ENCODE measurements at places on chromosomes 3 and 15.

DNA sequence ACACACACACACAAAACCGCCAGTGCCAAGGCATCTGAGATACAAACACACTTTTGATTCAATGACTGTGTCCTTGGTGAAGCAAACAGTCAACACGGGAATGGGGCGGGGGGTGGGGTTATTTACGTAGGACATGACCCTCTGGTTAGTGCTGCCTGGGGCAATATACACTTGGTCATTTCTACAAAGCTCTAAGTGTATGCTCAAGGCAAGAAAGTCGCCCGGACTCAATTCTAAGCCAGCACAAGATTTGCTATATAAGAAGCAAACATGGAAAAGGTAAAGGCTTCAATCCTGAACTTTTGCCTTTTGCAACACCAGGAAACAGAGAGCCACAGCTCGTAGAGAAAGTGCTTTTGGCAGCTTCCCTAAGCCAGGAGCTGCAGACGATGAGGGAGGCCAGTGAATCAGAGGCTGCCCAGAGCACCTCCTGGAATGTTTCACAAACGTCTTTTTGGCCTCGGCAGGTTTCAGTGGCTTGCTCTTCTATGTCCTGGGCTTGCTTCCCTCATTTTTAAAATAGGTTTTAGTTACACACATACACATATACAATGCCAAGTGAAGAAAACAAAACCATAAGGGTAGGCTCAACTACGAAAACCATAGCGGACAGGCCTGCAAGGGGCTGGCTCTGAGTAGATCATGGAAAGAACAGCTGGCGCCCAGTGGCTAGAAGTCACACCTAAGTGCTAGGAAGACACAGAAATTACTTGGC, 73.6 kb downstream of the TM4SF4 start:
- DNase-seq, result no peak

GRCh38 chr15:43440721-43441281, 52.2 kb downstream of the TP53BP1 start:
- DNase-seq, result no peak

GRCh38 chr15:60344461-60344860, 53.3 kb downstream of the ANXA2 start:
- no peak for DNase-seq

DNA sequence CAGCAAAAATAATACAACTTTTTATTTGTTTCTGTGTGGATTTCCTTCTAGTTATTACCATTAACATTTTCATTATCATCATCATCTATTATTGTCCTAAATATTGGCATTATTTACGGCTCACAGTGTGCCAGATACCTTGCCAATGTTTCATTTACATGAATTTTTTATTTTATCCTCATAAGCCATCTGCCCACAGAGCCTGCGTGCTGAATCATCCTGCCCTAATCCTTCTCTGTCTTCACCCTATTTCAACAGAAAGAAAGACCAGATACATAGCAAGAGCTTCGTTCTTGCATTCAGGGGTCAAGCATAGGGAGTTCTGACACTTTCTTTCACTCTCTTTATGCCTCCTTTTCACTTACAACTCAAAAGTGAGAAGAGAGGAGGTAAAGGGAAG, 82.0 kb downstream of the KCNMB2 start:
- DNase-seq, result no peak

DNA sequence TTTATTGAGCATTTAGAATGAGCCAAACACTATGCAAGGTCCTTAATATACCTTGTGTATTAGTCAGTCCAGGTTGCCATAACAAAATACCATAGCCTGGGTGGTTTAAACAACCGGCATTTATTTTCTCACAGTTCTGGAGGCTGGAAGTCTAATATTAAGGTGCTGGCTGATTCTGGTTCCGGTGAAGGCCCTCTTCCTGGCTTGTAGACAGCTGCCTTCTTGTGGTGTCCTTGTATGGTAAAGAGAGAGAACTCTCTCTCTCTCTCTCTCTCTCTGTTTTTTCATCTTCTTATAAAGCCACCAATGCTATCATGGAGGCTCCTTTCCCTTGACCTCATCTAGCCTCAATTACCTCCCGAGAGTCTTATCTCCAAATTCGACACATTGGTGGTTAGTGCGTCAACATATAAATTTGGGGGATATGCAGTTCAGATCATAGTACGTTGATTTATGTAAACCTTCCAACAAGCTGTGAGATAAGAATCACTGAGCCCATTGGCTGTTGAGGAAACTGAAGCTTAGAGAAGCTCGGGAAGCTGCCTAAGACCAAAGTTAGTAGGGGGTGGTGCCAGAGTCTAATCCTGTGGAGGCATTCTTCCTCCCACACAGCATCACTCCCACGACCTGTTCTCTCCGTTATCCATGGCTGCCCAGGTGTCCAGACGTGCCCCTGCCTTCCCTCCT, 298.0 kb upstream of the PROK2 start:
- DNase-seq, result no peak

GRCh38 chr3:63976161-63976871, 47.0 kb downstream of the PSMD6 start:
- DNase-seq, result no peak

GRCh38 chr3:125240496-125240895, 27.9 kb upstream of the SLC12A8 start:
- no peak for DNase-seq

GRCh38 chr3:172449466-172450149, 1.4 kb upstream of the GHSR start:
- no peak for DNase-seq

- DNase-seq, result no peak
Observed at GRCh38 chr3:98003306-98003969, 31.2 kb upstream of the RIOX2 start.

DNA sequence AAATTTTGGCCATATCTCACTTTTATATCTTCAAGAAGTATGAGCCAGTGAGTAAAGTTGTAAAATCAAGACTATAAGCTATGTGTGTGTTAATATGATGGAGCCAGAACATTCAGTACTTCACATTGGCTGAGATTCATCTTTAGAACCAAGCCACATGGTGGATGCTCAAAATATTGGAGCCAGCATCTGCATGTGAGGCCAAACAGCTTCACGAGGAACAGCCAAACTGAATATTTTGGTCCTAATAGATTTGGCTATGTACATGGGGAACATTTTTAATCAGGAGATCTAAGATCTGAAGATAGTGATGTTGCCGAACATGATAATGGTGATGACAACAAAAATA, 1089.8 kb downstream of the TUSC7 start:
- DNase-seq, result no peak

GRCh38 chr3:72976281-72976741, 20.3 kb upstream of the PPP4R2 start:
- no peak for DNase-seq

GRCh38 chr15:95698230-95698629, 632.3 kb upstream of the NR2F2 start:
- no peak for DNase-seq

- no peak for DNase-seq
Observed at GRCh38 chr3:48090166-48090939, 74.1 kb upstream of the MAP4 start.

DNA sequence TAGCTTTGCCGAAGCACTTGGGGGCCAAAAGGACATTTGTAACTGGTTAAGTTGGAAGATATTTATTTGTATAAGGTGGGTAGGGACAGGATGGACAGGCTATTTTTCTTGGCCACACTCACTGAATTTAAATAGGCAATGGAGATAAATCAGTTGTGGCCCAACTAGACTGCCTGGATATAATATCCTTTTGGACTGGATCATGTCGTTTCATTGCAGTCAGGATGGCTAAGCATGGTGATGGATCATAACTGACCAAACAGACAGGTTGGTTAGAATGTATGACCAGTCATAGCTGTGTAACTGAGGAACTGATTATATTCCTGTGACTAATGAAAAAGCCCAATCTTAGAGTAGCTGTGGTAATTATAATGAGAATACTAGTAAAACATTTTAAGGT, 284.0 kb downstream of the LPP start:
- DNase-seq, result no peak

GRCh38 chr15:69742361-69742760, 289.7 kb downstream of the RPLP1 start:
- no peak for DNase-seq

DNA sequence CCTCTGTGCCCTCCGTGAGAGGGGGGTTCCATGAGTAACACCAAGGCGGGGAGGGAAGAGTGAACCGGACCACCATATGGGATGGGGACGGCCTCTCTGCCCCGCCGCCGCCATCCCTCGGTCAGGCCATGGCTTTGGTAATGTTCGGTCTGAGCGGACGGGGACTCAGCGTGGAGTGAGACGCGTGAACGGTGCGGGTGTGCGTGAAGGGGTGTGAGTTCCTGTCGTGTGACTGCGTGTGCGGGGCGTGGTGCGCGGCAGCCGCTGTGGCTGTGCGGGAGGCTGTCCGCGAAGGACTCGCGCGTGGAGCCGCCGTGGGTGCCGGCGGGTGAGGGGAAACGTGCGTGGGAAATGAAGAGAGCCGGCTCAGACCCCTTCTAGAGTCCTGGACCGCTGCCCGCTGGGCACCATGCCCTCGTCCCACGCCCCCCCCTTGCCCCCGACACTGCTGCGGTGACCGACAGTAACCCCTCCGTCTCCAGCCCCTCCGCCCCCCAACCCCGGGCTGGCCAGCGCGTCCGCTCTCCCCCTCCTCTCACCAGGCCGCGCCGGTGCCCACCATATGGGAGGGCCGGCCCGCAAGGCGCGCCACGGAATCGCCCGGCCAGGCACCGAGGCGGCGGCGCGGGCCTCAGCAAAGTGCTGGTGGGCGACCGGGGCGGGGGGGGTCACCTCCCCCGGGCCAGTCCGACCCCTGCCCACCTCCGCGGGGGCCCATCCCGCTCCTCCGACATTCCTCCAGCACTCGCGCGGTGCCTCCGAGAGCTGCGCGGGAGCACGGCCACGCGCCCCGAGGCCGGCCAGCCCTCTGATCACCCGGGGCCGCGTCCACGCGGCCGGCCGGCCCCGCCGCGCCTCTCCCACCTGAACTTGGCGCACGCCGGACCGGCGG, 589 bp downstream of the KLF15 start:
- DNase-seq, result no peak

DNA sequence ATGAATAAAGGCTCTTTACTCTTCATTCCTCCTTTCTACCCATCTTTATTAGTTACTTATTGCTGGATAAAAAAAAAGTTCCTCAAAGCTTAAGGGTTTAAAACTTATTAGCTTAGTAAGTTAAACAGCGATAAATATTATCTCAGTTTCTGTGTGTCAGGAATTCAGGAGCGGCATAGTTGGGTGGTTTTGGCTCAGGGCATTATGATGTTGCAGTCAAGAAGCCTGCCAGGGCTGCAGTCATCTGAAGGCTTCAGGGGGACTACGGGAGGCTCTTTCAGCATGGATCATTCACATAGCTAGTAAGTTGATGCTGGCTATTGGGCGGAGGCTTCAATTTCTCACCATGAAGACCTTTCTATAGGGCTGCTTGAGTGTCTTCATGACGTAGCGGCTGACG, 1.9 kb upstream of the DLG1 start:
- DNase-seq, result no peak

- DNase-seq, result no peak
Observed at GRCh38 chr3:195813916-195814640, 2.3 kb upstream of the MUC4 start.

GRCh38 chr3:4533489-4534443, 40.6 kb downstream of the ITPR1 start:
- DNase-seq, result no peak

- no peak for DNase-seq
Observed at GRCh38 chr3:153980252-153980590, 141.0 kb upstream of the ARHGEF26 start.

DNA sequence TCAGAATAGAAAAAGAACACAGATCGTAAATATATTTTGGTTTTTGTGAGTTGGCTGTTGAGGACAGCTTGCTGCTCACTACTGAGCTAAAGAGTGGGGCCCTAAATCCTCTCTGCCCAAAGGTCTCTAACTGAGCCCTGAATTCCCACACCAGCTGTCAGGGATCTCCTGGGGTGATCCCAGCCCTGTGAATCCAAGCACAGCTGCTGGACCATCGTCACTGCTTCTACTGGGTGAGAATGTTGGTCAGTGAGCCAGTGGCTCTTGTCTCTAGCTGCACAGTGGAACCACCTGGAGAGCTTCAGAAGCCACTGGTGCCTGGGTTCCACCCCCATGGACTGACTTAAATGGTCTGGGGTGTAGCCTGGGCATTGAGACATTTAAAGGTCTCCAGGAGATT, 90.5 kb upstream of the IL12A start:
- DNase-seq, result no peak

DNA sequence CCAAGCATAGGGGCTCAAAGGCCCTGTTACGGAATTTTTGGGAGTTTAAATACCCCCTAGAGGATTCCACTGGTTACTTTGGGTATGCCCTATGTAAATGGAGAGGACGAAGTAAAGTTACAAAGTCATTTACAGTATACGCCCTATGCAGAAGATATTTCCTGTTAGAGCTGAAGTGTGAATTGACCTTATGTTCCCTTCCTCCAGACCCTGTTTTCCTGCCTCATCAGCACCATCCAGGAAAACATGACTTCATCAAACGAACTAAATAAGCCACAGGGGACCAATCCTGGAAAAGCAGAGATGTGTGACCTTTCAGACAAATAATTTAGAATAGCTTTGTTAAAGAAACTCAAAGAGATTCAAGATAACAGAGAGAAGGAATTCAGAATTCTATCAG, 177.4 kb downstream of the SQOR start:
- no peak for DNase-seq

- no peak for DNase-seq
Observed at GRCh38 chr3:189160519-189161309, 11.1 kb upstream of the TPRG1 start.

All from NCI-H187 (cell line).